ENCODE measurements at places on chromosomes 13 and 19. TPM values are rescaled to one million over a fixed set of nuclear protein-coding genes. Genes with fewer than 3 reads are reported as not detected.

The ZNF773 gene
- 8.2 TPM for total RNA-seq

The PDE4C gene
- not detected for total RNA-seq

The ZNF763 gene
- 1.3 TPM for total RNA-seq

The VSIG10L gene
- total RNA-seq = 2.4 TPM

Data from T-helper 2 cell treated with Interferon-gamma antibody and Interleukin-4, amounts not matched to agents 100 ng/mL and 5 ng/mL, for 36 hours (primary cell).